Occipital lobe (tissue), 3 donors: ENCODE measurements at places on chromosomes 7 and 10. TPM values are rescaled to one million over a fixed set of nuclear protein-coding genes. Genes with fewer than 3 reads are reported as not detected.

- no peak for DNase-seq
These were observed 82.7 kb downstream of the NOC3L start for GRCh38 chr10:94279835-94280709.

GRCh38 chr7:105623378-105623777, 42.1 kb upstream of the EFCAB10 start:
- DNase-seq: no peak

- no peak for DNase-seq
These were observed 40.0 kb upstream of the INSIG1 start for GRCh38 chr7:155257482-155258225.

SLC12A9 gene
- 30.1 TPM for total RNA-seq

DGKI gene
- total RNA-seq: 202 TPM
